ENCODE measurements at places on chromosomes 13 and 19. TPM values are rescaled to one million over a fixed set of nuclear protein-coding genes. Genes with fewer than 3 reads are reported as not detected.

Gene GPC6
- total RNA-seq, result 0.90 TPM

Gene TLE6
- not detected for total RNA-seq

Gene PODNL1
- total RNA-seq, result 0.38 TPM

Gene CLEC4G
- not detected for total RNA-seq

Gene HCN2
- under 0.01 TPM for total RNA-seq

Gene SLC10A2
- total RNA-seq, result not detected

Gene ZNRF4
- not detected for total RNA-seq

Gene FXYD1
- not detected for total RNA-seq

Measured in bronchial epithelial cell (primary cell).